ENCODE measurements at places on chromosomes 1 and 21.

GRCh38 chr1:203722909-203723308 lies 42.1 kb upstream of the LAX1 start:
- no peak for DNase-seq

DNA sequence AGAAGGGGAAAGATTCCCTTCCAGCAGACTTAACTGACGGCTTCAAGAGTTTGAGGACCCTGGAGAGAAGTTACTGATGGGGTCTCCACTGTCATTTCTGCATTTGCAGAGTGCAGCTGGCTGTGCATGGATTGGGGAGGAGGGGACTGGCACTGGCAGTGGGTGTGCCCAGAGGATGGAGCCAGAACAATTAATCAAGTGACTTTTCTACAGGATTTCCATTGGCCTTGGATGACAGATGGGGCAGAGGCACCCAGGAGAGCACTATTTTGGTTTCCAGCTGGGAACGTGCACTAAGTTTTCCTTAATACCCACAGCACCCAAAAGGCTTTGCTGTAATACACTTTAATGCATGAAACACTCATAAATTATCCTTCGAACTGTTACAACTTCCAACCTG lies 1.3 kb downstream of the NGF start:
- no peak for DNase-seq

DNA sequence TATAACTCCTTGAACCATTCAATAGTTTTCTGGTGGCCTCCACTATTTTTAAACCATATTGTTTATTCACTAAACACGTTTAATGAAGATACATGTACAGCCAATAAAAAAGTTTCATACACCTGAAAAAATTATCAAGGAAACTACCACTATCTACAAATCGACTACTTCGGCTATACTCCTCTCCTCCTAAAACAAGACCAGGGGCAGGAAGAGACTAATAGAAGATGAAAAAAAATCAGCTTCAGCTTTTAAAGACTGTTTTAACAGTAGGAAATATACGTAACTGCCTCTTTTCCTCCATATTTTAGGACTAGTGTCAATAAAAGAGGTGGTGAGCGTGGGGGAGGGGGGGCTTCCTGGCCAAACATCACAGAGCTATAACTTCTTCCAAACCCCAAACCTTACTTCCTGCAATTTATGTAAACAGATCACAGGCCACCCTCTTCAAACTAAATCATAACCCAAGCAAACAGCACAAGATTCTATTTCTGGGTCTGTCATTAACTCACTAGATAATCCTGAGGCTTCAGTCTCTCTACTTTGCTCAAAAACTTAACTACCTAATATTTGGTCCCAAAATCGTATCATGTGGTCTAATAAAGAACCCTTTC lies 15.1 kb downstream of the FOXJ3 start:
- DNase-seq = peak; percentile 56

GRCh38 chr1:155910621-155911121 lies 478 bp downstream of the RIT1 start:
- DNase-seq = no peak

- no peak for DNase-seq
Observed at GRCh38 chr1:223161321-223161720, 18.3 kb upstream of the TLR5 start.

DNA sequence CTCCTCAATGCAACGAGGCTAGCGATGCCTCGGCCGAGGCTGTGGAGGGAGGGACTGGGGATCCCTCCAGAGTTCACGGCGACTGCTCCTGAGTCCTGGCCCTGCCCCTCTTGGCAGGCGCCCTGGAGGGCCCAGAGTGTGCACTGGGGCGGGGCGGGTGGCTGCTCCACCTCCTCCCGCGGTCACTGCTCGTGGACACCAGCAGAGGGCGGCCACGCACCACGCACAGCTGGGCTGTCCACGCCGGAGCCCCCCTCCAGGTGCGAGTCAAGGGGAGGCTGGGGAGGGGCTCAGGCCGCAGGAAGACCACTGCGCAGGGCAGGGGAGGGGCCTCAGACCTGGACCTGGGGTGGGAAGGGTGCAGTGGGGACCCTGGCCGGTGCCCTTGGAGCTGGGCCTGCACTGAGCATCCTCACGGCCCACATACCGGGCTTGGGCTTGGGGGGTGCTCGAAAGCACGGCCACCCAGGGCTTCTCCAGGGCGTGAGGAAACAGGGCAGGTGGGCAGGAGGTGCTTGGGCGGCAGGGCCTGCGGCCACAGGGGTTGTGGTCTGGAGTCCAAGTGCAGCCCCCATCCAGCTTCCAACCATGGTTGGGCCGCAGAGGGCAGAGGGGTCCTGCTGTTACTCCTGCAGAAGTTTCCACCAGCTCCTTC lies 20.6 kb upstream of the TTC34 start:
- peak; percentile 51 for DNase-seq

DNA sequence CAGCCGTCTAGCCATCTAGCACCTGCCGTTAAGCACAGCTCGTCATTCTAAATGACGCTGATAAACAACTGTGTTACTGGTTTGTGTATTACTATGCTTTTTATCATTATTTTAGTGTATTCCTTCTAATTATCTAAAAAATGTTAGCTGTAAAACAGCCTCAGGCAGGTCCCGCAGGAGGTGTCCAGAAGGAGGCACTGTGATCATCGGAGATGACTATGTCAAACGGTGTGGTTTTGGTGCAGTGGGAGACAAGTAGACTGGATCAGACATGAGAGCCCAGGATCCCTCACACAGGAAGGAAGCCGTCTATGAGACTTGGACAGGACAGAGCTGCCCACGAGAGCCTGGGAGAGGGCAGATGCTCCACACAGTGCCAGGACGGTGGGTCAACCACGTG lies 55.3 kb upstream of the COL6A1 start:
- DNase-seq = no peak

DNA sequence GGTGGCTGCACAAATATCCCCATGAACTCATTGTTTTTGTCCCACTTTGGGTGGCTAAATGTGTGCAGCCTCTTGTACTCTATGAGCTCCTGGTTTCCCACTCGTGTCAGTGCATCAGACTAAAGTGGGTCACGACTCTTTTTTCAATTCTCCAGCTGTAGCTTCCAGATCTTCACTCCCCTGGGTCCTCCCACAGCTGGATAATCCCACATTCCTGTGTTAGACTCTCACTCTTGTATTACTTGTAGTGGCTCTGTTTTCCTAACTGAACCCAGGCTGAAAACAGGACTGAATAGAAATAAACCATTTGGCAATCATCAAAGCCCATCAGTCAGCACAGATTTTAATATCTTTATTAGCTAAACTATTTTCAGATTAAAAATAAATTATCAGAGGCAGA lies 60.4 kb downstream of the UBE2U start:
- DNase-seq = no peak

DNA sequence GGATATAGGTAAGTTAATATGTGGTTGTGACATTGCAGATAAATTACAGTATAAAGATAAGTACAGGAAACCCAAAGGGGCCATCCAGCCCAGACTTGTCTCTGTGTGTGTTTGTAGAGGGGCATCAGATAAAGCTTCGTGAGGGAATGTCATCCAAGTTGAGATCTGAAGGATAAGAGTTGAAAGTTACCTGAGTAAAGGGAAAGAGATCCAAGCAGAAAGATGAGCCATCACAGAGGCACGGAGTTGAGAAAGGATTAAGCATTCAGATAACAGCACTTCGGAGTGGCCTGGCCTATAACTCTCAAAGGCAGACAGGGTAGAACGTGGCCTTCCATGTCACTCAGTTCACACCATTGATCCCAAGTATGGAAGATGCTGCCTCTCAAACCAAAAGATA lies 749.1 kb downstream of the ADGRL2 start:
- no peak for DNase-seq

DNA sequence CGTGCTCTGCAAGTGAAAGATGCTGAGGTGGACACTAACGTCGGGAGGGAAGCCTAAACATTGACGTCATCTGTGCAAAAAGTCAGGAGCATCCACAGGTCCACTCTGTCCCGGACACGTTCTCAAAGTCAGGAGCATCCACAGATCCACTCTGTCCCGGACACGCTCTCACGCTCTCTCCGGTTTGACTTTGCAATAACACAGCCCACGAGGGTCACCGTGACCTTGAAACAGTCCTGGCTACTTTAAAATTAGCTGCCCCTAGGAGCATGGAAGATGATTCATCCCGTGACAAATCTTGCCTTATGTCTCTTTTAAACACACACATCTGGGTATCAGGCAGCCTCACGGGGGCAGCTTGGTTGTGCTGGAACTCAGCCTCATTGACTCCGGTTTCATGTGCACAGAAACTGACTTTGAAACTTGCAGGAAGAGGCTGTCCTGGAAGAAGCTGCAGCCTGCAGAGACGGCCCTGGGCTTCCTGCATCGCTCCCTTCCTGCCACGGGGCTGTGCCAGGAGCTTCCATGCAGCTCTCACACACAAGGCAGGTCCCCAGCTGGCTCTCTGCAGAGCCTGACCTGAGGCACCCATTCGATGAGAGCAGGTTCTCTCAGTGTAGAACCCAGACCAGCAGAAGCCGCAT lies 18.1 kb upstream of the COL18A1 start:
- no peak for DNase-seq

GRCh38 chr1:228448372-228448771 lies 31.7 kb upstream of the TRIM17 start:
- no peak for DNase-seq

GRCh38 chr1:19730793-19731192 lies 66.1 kb downstream of the HTR6 start:
- DNase-seq = no peak

DNA sequence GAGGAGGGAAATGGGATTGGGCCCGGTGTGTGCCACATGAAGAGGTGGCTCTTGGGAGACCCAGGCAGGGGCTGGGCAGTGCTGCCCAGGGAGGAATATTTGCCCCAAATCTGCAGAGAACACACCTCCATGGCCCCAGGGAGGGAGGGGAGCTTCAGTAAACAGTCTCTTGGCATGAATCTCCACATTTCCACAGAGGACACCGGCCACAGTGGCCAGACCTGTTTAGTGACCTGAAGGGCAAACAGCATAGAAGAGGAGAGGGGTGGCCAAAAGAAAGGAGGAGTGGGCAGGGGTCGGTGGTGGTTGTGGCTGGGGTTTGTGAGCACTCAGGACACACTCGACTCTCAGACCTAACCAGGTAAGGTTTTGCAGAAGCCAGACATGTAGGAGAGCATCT lies 54.0 kb upstream of the IFFO2 start:
- no peak for DNase-seq

- no peak for DNase-seq
Observed at GRCh38 chr1:167661527-167662426, 31.7 kb downstream of the RCSD1 start.

GRCh38 chr1:32353431-32353830 lies 8.9 kb downstream of the FAM229A start:
- DNase-seq = no peak

- DNase-seq = no peak
Observed at GRCh38 chr1:60833173-60833572, 249.2 kb upstream of the NFIA start.

DNA sequence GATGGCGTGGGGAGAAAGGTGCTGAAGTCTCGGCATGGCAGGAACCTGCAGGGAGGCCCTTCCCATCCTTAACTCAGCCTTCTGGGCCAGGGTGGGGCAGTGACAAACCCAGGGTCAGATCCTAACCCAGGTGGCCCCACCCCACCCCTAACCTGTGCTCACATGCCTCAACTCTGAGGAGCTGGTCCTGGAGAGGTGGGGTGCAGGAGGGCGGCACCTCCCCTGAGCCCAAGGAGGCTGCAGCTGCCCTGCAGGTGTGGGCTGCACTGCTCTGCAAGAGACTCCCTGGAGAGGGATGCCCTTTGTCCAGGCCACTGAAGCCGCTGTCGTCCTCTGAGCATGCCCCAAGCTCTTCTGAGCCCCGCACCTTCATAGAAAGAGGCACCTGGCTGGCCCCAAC lies 15.2 kb upstream of the ADAMTSL4 start:
- DNase-seq = no peak

GRCh38 chr1:212110617-212111016 lies 75.1 kb downstream of the DTL start:
- DNase-seq = no peak

GRCh38 chr1:244231572-244232315 lies 180.7 kb downstream of the ZBTB18 start:
- DNase-seq = no peak

Measured in activated CD4-positive, alpha-beta T cell treated with anti-CD3 and anti-CD28 coated beads, Interleukin-2, amount 10 ng/mL, durations not matched to agents 7 days and 5 days (primary cell).